ENCODE measurements at places on chromosomes 1 and 21.

DNA sequence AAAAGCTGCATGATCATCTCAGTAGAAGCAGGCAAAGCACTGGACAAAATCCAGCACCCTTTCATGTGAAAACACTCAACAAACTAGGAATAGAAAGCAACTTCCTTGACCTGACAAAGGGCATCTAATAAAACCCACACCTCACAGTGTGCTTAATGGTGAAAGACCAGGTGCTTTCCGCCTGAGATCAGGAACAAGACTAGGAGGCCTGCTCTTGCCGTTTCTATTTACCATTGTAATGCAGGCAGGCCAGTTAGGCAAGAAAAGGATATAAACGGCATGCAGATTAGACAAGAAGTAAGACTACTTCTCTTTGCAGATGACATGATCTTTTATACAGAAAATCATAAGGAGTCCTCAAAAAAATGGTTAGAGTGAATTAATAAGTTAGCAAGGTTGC lies 37.2 kb downstream of the SLC37A1 start:
- DNase-seq, result peak; percentile 88

- no peak for DNase-seq
Measured at GRCh38 chr1:87820668-87821334, 492.1 kb downstream of the LMO4 start.

DNA sequence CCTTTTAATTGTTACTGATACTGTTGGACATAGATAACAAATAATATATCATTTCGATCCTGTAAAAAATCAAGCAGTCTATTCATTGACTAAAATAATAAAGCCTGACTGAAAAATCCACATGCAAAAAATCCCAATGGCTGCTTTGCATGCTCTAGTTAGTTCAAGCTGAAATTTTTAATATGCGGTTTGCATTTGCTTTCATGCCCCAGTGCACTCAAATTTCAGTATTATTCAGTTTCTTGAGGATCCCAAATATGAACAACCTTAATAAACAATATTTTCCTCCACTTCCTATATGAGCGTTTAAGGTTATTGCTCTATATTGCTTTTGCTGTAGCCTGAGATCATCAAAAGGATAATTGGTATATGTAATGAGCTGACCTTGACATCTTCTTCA lies 75.1 kb upstream of the DPH5 start:
- no peak for DNase-seq

DNA sequence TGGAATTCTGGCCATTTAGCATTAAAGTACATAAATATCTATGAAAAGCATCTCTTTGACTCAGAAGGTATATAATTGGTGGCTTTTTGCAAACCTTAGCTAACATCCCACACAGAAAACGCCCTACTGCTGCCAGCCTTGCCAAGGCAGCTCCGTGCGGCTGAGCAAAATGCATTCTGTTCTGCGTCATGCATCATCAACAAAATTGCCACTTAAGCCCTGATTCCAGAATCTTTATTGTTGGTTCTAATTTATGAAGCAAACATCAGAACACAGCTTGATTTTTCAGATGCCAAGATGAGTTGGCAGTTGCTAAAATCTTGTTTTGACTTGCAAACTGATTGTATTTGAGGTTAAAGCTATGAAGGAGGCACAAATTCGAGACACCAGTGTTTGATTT lies 314.9 kb upstream of the DEPDC1 start:
- no peak for DNase-seq

GRCh38 chr1:6239950-6240768 lies 3.8 kb upstream of the HES3 start:
- no peak for DNase-seq
